ENCODE measurements at places on chromosomes 16 and 17. TPM values are rescaled to one million over a fixed set of nuclear protein-coding genes. Genes with fewer than 3 reads are reported as not detected.

GRCh38 chr17:77753691-77754245 is 204.7 kb upstream of the TNRC6C start:
- DNase-seq: no peak
- H3K4me1 ChIP-seq: no peaks in the 10 kb centered on the region
- H3K27me3 ChIP-seq: no peaks in the 10 kb centered on the region
- H3K27ac ChIP-seq: no peak overlapping the region
- H3K36me3 ChIP-seq: no peaks in the 10 kb centered on the region

The TMIGD1 gene
- not detected for total RNA-seq

The SLC5A11 gene
- not detected for total RNA-seq

- H3K27ac ChIP-seq: peak overlapping the region; percentile 80
- peak overlapping the region; percentile 53 for H3K4me3 ChIP-seq
- peaks cover 16% of the 10 kb centered on the region for H3K4me1 ChIP-seq
- DNase-seq: peak; percentile 67
Measured at GRCh38 chr17:36722121-36722902, 120.9 kb downstream of the MRM1 start.

The RGS9 gene
- total RNA-seq: 11.5 TPM

DNA sequence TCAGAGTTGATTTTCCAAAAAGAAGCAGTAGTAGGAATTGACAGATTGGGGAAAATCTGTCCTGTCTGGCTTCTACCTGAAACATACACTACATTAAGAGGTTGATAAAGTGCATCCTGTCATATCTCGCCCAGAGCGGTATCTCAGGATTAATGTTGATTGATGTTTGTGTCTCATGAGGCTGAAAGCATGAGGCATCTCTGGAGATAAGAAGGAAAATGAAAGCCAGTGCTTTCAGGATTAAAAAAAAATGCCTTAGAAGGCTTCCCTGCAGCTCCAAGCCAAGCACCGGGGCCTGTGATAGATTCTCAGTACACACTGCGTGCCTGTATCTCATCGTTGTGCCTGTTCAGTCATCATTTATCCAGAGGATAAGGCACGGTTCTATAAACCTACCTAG is 26.4 kb upstream of the CD300E start:
- no peaks in the 10 kb centered on the region for H3K27me3 ChIP-seq
- no peak overlapping the region for H3K4me3 ChIP-seq
- H3K36me3 ChIP-seq: no peaks in the 10 kb centered on the region

The SCPEP1 gene
- total RNA-seq: 128 TPM

- no peaks in the 10 kb centered on the region for H3K27me3 ChIP-seq
- peaks cover 24% of the 10 kb centered on the region for H3K4me1 ChIP-seq
- no peak for DNase-seq
- H3K36me3 ChIP-seq: no peaks in the 10 kb centered on the region
- no peak overlapping the region for H3K27ac ChIP-seq
Measured at GRCh38 chr17:46097497-46097896, 95.7 kb downstream of the KANSL1 start.

DNA sequence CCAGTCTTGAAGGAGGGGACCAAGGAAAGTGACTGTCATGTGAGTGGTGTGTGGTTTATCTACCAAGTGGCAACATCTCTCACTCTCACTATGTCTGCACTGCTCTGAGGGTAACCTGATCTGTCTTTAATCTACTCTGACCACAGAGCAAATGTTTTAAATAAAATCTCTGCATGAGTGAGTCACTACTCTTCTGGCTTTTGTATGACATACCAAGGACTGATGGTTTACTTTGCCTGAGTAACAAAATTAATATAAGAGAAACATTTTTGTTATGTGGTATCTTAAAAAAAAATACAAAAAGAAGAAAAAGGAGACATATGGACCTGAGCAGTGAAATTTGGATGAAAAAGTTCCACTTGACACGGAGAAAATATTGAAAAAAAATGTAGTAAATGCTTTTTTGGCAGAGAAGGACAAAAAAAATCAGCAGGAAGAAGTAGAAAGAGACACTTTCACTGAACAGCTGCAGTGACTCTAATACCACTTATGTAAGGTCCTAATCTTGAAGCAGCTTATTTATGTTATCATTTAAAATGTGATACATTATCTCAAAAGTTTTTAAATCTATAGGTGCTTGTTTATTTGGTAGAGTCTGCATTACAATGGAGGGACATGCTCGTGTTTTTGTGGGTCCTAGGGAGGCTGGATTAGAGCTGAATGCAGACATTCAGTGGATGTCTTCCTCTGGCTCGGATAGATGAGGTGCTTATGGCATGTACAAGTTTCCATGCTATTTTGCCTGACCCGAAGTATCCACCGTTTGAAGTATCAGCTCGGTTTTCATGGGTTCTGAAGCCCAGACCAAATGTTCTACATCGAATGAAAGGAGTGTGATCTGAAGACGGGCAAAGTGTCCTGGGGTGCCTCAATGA is 240.7 kb downstream of the MAP2K6 start:
- H3K4me3 ChIP-seq: no peak overlapping the region
- H3K36me3 ChIP-seq: no peaks in the 10 kb centered on the region
- no peak for DNase-seq
- H3K27ac ChIP-seq: no peak overlapping the region
- no peaks in the 10 kb centered on the region for H3K4me1 ChIP-seq
- no peaks in the 10 kb centered on the region for H3K27me3 ChIP-seq

GRCh38 chr17:40499551-40500189 is 1.8 kb downstream of the TNS4 start:
- H3K4me3 ChIP-seq: no peak overlapping the region
- peaks cover 14% of the 10 kb centered on the region for H3K4me1 ChIP-seq
- DNase-seq: peak; percentile 94
- no peaks in the 10 kb centered on the region for H3K36me3 ChIP-seq

DNA sequence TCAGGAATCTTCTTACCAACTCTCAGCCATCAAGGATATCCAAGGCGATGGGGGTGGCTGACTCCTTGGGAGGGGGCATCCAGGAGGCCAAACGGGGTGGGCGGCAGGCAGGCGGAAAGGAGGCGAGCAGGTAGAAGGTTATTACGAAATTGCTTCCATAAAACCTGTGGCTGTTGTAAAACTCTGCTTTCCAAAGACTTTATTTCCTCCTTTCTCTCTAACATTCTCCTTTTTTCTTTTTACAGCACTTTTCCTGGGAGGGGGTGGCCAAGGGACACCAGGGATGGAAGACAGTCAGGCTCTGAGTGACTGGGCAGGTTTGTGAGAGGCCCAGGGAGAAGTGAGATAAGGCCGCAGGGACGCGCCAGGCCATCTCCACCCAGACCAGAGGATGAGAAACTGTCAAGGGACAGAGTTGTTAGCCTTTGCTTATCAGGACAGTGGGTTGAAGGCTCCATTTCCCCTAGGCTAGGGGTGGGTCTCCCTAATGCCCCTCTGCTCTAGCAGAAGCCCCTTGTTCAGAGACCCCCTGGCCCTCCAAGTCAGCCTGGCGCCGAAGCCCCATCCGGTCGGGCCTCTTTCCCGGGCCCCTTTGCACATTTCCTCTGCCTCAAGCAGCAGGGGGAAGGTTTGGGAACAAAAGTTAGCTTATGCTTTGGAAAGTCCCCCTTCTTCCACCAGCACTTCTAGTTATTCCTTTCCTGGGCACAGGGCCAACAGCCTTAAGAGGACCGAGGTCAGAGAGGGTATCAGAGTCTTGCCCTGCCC is 5.0 kb upstream of the HOXB9 start:
- H3K27me3 ChIP-seq: peaks cover 85% of the 10 kb centered on the region
- H3K4me1 ChIP-seq: peaks cover 16% of the 10 kb centered on the region
- DNase-seq: no peak
